Activated naive CD8-positive, alpha-beta T cell treated with anti-CD3 and anti-CD28 coated beads for 36 hours (primary cell): ENCODE measurements at places on chromosomes 11 and 22. TPM values are rescaled to one million over a fixed set of nuclear protein-coding genes. Genes with fewer than 3 reads are reported as not detected.

DNA sequence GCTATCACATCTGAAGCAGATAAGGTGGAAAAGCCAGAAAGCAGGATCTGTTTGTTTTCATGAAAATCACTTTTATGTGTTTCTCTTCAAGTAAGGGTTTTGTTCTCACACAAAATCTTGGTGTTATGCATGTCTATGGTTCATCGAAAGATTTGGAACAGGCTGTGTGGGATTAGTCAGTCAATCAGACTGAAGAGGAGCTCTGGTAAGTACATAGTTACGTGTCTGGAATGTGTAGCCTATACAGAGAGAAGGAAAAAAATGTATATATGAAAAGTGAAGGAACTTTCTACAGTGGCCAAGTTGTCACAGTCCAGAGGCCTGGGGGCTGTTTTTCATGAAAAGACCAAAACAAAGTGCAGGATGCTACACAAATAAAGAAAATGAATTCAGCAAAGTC lies 156.7 kb downstream of the CNTN5 start:
- H3K4me1 ChIP-seq = no peaks in the 10 kb centered on the region
- no peak overlapping the region for H3K4me3 ChIP-seq
- H3K27ac ChIP-seq = no peak overlapping the region
- no peaks in the 10 kb centered on the region for H3K27me3 ChIP-seq
- no peak for DNase-seq

- DNase-seq = no peak
- H3K4me3 ChIP-seq = no peak overlapping the region
- H3K27me3 ChIP-seq = peaks cover 21% of the 10 kb centered on the region
- no peaks in the 10 kb centered on the region for H3K36me3 ChIP-seq
- H3K4me1 ChIP-seq = peaks cover 3% of the 10 kb centered on the region
Measured at GRCh38 chr11:8036002-8036802, 44.8 kb upstream of the TUB start.

DNA sequence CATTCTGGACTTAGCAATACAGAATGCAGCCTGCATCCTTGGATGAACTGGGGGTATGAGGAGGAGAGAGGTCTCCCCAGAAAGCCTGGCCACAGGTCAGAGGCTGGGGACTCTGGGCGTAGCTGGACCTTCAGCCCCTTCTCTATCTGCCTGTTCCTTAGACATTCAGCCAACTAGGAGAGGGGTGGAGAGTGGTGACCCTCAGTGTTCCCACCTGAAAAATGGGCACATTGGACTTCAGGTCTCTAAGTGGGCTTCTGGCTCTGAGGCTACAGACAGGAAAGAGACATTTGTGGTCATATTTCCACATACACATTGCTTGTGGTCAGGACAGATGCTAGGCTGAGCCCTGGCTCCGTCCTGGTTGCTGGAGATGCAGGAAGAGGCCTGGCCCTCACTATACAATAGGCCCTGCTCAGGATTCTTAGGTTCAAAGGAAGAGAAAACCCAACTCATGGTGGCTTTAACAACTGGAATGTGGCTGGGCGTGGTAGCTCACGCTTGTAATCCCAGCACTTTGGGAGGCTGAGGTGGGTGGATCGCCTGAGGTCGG lies 30.1 kb upstream of the CBX7 start:
- peaks cover 1% of the 10 kb centered on the region for H3K4me1 ChIP-seq
- H3K4me3 ChIP-seq = no peak overlapping the region
- no peaks in the 10 kb centered on the region for H3K36me3 ChIP-seq

- peaks cover 9% of the 10 kb centered on the region for H3K27me3 ChIP-seq
- H3K4me1 ChIP-seq = no peaks in the 10 kb centered on the region
- no peak overlapping the region for H3K27ac ChIP-seq
- no peak overlapping the region for H3K4me3 ChIP-seq
- DNase-seq = no peak
Measured at GRCh38 chr11:126808836-126809235, 191.7 kb downstream of the KIRREL3 start.

DNA sequence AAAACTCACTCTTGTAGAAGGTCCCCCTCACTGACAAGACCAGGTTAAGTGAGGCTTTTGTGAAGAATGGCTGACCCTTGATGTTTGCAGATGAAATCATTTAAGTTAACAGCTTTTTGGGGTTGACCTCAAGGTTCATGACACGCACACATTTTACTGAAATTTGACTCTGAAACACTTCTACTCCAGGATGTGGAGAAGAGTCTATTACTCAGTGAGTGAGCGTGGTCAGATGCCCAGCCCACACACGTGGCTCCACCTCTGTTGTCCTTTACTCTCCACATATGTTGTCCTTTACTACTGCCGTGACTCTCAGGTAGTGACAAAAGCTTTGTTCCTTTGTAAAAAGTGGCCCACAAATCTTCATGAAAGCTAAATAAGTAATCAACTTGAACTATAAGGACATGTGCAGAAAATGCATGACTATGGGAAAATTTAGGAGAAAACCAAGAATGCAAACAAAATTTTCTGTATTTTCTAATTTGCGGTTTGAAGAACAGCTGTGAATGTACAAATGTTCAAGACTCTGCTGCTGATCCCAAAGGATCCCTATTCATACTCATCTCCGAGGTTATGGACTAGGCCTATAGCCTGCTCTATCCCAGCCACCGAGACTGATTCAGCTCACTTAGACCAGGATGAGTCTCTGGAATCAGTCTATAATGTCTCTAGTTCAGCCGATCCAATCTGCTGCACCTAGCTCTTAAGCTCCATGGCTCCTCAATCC lies 22.4 kb downstream of the XRRA1 start:
- no peaks in the 10 kb centered on the region for H3K27me3 ChIP-seq
- peaks cover 8% of the 10 kb centered on the region for H3K36me3 ChIP-seq
- H3K4me1 ChIP-seq = peaks cover 7% of the 10 kb centered on the region
- H3K4me3 ChIP-seq = no peak overlapping the region

The PRR5L gene
- 6.9 TPM for total RNA-seq

The IL10RA gene
- 39.6 TPM for total RNA-seq

The OR51B6 gene
- total RNA-seq = not detected

The NXPE2 gene
- total RNA-seq = not detected
